ENCODE measurements at places on chromosomes 3 and 15.

GRCh38 chr3:128488991-128489673, 3.9 kb downstream of the GATA2 start:
- peak; percentile 85 for DNase-seq

DNA sequence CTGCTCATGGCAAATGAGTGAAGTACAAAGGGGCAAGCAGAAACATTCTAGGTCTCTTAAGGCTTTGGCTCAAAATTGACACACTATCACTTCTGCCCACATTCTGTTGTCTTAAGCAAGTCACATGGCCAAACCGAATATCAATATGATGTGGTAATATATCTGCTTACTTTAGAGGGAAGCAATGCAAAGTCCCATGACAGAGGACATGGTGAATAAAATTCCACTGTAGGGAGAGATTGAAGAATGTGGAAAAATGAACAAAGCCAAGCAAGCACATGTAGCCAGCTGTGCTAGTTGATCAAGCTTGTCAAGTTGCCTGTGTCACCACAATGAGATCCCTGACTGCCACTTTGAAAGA, 11.2 kb upstream of the TBC1D5 start:
- no peak for DNase-seq

- DNase-seq: no peak
Observed at GRCh38 chr3:131494706-131495105, 8.1 kb downstream of the MRPL3 start.

DNA sequence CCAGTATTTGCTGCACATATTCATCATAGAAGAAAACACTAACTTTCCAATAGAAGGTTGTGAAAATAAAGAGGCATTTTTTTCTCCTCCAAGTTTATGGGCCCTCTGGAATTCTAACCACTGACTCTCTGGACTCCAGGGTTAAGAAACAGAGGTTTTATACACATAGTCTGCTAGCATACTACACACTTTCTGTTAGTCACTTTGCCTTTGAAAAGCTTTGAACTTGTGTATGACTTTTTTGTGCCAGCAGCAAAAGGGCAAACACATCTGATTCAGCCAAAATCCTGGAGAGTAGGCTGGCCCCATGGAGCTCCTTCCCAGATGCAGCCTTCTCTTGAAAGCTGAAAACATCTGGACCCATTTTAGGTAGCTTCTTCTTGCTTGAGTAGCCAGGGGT, 6.2 kb downstream of the ZIC4 start:
- no peak for DNase-seq

- peak; percentile 86 for DNase-seq
Observed at GRCh38 chr3:63168179-63168578, 109.9 kb upstream of the SYNPR start.

DNA sequence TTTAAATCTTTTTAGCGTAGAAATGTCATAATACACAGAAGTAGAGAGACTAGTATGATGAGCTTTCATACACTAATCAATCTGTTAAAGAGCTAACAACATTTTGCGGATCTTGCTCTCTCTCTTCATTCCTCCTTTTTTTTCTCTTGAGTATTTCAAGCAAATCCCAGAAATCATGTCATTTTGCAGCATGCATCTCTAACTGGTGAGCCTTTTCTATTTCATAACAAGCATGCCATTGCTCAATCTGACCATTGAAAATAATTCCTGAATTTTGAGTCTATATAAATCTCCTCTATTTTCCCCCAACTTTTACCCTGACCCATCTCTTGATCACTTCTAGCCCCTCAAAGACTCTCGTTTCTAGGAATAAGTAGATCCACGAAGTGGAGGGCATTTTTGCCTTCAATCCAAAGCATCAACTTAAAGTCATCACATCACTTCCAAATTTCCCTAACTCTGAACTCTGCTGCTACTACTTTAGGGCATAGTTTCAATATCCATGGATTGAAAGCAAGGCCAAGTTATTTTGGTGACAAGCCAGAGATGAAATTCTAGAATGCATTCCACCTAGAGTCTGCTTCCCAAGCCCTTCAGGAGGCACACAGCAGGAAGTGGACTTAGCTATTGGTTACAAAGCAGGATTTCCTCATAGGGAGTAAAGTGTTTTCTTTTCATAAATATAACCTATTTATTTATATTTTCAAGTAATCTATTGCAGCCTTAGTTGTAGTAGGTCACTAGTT, 253.5 kb upstream of the ZPLD1 start:
- DNase-seq: no peak

DNA sequence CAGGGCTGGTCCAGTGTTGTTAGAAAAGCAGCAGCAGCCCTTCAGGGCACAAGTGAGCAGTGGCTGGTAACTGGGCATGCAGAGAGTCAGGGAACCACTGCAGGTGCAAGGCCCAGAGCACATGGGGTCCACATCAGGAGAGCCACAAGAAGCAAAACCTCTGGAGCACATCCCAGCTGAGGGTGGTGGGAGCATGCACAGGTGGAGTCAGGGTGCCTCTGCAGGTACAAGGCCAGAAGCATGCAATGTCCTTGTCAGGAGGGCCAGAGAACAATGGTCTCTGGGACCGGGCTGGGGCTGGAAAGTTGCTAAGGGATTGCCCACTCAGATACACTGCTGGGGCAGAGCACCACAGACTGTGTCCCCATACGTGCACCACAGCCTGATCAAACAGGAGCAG, 226.1 kb upstream of the UBE2E2 start:
- no peak for DNase-seq

GRCh38 chr3:128714887-128715491, 11.0 kb upstream of the RAB7A start:
- no peak for DNase-seq

GRCh38 chr15:74053517-74053916, 28.8 kb downstream of the GOLGA6A start:
- no peak for DNase-seq

- no peak for DNase-seq
Observed at GRCh38 chr15:101320501-101321052, 25.5 kb upstream of the SNRPA1 start.

- DNase-seq: no peak
Observed at GRCh38 chr3:183069086-183069485, 30.2 kb downstream of the MCCC1 start.

DNA sequence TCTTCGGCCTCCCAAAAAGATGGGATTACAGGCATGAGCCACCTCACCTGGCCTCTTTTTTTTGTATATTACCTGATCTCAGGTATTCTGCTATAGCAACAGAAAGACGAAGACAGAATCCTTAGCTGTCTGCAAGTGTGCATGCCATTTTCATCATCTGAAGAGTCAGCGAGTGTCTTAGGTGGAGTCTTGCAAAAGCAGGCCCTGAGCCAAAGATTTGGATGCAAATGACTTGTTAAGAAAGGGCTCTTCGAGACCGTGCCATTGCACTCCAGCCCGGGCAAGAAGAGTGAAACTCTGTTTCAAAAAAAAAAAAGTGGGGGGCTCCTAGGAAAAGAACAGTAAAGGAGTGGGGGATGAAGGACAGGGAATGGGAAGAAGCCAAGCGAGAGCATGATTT, 10.2 kb upstream of the TRIM69 start:
- DNase-seq: no peak

- no peak for DNase-seq
Observed at GRCh38 chr3:48451270-48451669, 4.7 kb downstream of the ATRIP start.
